Nucleus accumbens (tissue), 56 donors: ENCODE measurements at places on chromosomes 1 and 21.

GRCh38 chr1:119917304-119918055, 21.2 kb upstream of the ADAM30 start:
- DNase-seq = no peak

DNA sequence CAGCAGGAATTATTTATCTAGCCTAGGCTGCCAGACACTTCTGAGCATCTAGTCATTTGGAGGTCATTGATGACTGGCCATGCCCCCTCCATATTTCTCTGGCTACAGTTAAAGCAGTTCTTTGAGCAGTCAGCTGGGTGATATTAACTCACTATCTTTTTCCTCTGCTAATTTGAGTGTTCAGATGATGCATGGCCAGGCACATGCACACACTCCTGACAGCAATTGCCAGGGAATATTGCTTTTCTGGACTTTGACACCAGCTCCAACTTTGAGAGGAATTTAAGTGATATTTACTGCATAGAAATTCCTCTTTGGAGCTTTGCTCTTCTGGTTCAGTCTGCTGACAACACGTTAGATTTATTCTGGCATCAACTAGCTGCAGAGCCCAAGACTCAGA, 52.6 kb downstream of the CD247 start:
- DNase-seq = no peak

- DNase-seq = no peak
Observed at GRCh38 chr1:100735244-100735643, 15.7 kb downstream of the VCAM1 start.

DNA sequence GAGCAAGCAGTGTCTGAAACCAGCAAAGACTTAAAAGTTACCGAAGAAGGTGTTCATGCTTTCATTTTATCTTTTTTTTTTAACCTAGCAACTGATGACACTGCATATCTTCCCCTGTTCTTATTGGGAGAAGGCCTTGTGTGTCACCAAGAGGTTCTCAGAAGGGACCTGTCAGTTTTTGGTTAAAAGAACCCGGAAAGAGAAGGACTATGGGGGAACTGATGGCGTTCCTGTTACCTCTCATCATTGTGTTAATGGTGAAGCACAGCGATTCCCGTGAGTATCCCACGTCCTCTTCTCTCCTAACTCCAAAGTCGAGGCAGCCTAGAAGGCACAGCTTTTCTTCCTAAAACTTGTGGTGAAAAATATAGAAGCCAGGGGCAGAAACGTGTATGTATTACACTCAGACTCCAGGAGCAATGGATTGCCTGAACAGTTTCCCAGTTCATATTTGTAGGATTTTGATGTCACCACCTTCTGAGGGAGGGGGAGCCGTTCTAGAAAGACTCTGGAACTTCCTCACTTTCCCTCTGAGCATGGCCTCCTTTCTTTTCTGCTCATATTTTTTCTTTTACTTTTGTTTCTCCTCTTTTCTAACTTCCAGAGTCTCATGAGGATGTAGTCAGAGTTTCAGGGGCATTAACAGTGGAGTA, at the start of gene MR1:
MR1 (plus strand) TSS at position 185 of the 653 bp plus-strand sequence; CDS start at position 210, 25 bp downstream.
- DNase-seq = peak; percentile 44

- DNase-seq = no peak
Observed at GRCh38 chr1:108829498-108829916, 27.4 kb downstream of the AKNAD1 start.
